Aorta (tissue), 5 donors: ENCODE measurements at places on chromosomes 2 and 18.

GRCh38 chr2:217118559-217119284 lies 258.9 kb upstream of the TNP1 start:
- no peaks in the 10 kb centered on the region for H3K4me1 ChIP-seq
- DNase-seq: no peak
- no peak overlapping the region for H3K4me3 ChIP-seq
- H3K36me3 ChIP-seq: no peaks in the 10 kb centered on the region
- H3K27ac ChIP-seq: no peak overlapping the region

GRCh38 chr18:22541232-22541631 lies 123.5 kb upstream of the CTAGE1 start:
- H3K27ac ChIP-seq: no peak overlapping the region
- H3K4me3 ChIP-seq: no peak overlapping the region
- DNase-seq: no peak
- no peaks in the 10 kb centered on the region for H3K27me3 ChIP-seq
- no peaks in the 10 kb centered on the region for H3K36me3 ChIP-seq

DNA sequence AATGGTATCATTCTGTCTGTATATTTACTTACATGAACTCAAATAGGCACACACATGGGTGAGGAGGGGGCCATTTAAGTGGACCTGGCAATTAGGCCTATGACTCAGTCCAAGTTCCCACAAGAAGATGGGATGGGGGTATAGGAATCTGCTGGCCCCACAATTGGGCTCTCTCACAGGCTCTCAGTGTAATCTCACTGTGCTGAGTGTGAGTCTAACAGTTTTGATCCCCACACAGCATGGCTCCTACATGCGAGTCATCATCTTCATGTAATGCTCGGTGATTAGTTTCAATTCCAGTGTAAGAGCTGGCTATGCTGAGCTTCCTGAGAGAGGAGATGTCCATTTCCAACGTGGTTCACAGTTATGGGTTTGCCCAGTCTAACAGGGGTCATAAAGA lies 114.0 kb downstream of the GATA6 start:
- H3K36me3 ChIP-seq: no peaks in the 10 kb centered on the region

DNA sequence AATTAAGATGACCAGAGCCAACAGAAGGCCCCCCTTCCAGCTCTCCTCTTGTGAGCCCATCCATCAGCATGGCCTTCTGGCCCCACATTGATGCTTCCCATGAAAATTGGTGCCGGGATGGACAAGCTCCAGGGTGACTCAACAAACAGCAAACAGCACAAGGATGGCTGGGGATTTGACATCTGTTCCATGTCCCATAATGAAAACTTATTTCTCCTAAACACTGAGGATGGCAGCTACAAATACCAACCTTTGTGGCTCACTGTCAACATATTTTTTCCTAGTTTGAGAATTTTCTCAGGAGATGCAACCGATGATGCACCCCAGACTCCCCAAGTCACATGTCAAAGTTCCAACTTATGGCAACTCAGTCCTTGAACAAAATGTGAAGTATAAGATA lies 169.6 kb upstream of the SIX2 start:
- H3K27ac ChIP-seq: no peak overlapping the region
- H3K4me1 ChIP-seq: peaks cover under 1% of the 10 kb centered on the region
- H3K4me3 ChIP-seq: no peak overlapping the region
- H3K36me3 ChIP-seq: no peaks in the 10 kb centered on the region
